ENCODE measurements at places on chromosomes 6 and 20.

- no peak for DNase-seq
These were observed 306.8 kb upstream of the CNR1 start for GRCh38 chr6:88472851-88473525.

DNA sequence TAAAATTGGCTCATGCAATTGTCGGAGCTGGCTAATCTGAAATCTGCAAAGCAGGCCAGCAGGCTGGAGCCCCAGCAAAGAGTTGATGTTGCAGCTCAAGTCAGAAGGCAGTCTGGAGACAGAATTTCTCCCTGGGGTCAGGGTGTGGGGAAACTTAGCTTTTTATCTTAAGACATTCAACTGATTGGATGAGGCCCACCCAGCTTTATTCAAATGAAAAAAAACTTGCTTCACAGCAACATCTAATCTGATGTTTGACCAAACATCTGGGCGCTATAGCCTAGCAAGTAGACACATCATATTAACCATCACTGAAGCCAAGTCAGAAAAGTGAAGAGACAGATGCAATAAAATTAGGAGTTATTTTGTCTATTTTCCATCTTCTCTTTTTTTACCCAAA lies 108.8 kb upstream of the CCDC28A start:
- DNase-seq, result no peak

DNA sequence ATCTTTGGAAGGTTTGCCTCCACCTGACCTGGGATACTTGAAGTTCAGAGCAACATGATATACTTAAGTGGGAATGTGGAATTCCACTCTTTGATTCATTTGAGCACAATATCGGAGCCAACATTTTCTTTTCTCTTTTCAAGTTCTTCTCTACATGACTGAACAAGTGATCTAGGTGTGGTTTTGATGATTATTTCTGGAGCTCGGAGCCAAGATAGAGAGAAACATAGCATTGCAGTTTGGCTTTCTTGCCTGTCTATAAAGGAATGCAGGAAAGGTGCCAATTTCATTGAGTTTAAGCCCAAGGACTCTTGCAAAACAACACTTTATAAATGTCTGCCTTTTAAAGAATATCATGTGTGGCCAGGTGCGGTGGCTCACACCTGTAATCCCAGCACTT lies 124.2 kb upstream of the FAM83B start:
- no peak for DNase-seq

DNA sequence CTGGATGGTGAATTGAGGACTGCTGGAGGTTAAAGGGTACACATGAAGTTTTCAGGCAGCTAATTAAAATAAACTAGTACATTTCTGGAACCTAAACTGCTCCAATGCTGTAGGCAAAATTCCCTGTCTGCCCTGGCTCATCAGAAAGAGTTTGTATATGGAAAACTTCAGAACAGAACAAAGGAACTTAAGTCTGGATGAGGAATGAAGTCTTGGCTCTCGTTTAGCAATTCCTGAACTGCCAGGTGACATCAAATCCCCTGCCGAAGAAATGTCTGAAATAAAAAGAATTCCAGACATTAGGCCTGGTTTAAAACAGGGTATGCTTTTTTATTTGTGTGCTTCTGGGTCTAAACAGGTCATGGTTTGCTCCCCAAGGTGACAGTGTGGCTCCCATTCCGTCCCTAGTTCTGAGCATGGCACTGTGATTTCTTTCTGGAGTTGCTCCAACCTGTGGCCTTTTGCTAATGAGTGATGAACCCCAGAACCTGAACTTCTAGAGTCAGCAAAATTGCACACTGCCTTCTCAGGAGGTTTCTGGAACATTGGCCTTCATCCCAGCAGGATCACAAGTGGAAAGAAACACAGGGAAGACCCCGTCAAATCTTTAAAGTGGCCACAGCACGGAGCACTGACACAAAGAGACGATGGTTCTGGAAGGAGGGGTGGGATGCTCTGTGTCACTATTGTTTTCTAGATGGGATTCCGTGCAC lies 129.4 kb upstream of the NAA20 start:
- DNase-seq, result no peak

GRCh38 chr6:3725145-3726047 lies 26.1 kb downstream of the PXDC1 start:
- no peak for DNase-seq

DNA sequence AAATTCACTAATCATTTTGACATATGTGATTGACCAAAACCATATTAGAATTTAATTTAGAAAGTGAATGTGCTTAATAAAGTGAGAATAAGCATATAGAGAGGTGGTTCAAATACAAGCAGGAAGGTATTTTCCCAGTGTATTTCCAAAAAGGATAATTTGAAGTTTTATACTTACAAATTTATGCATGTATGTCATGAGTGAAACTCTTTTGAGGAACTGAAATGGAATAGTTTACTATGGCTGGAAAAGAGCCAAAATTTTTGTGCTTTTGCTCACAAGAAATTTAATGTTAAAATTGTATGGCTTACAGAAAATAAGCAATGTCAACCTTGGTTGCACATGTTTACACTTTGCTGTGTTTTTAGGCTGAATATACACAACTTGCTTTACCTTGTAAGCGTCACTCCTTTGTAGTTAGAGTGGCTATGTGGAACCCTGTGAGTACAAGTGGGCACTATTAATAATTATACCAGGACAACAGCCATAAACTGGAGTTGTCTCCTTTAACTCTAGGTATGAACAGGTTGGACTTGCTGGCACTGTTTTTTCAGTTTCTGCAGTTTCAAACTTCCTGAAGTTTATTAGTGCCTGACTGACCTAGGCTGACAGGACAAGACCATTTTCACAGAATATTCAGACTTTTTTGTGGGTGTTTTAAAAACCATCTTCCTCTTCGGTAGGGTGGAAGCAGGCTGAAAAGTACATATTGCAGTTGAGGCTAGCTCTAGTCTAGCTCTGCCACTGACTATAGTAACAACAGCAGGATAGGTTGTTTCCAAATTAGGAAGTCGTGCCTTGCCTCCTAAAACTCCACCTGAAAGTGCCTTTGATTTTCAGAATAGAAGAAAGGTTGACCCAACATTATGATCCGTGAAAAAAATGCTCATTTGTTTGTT lies 6.0 kb downstream of the AFDN start:
- no peak for DNase-seq

DNA sequence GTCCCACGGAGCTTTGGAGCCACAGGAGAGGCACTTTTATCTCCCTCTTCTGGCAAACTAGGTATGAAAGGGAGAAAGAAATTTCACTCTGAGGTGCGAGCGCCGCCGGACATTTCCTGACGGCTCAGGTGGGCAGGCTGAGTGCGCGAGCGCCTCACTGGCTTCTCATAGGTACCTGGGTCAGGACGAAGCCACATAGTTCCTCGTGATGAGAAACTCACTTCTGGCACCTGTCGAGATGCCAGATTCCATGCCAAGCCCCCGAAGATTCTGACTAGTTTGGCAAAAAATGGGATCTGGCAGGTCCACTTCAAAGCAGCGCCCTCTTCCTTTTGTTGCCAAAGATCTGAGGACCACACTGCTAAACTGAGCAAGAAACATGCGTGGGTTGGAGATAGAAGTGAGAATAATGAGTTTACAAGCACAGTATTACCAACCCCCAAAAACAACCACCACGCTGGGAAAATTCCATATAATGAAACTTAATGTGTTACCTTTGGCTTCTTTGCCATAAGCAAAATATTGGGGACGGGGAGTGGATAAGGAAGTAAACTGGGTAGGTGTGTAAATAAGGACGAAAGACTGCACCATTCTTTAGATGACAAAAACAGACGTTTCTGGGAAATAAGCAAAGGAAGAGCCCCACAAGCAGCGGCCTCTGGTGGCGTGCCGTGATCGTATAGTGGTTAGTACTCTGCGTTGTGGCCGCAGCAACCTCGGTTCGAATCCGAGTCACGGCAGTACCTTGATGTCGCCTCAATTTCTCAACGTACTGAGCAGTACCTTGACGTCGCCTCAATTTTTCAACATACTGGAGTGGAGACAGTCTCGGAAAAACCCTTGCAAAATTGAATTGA lies 89.8 kb upstream of the PRSS16 start:
- DNase-seq, result no peak

- DNase-seq, result no peak
These were observed 93.2 kb downstream of the NKAIN2 start for GRCh38 chr6:123896869-123897268.

GRCh38 chr6:154758125-154758524 lies 24.9 kb downstream of the SCAF8 start:
- DNase-seq, result no peak

DNA sequence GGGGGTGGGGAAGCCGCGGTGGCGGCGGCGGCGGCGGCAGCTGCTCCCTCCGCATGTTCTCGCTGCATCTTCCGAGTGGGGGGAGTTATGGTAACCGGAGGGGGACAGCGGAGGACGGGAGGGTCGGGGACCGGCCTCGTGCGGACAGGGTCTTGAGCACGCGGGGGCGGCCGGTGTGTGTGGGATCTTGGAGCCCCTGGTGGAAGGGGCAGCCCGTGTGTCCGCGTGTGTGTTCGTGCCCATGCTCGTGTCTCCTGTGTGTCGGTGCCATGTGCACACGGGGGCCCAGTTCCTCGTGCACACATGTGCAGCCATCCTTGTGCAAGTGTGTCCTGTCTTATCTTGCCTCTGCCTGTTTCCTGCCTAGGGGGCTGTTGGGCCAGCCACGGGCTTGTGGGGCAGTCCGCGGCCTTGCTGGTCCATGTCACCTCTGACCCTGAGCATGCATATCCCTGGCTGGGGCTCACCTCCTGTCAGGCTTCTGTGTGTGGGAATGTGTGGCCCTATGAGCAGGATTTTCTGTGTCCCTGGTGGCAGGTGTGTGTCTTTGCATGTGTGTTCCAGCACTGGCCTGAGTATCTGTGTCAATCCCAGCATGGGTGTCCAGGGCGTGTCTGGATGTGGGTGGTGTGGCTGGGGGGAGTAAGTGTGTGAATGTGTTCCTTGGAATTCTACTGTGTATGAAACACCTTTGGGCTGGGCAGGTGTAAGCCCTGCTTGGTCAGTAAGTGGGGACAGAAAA lies 8.5 kb downstream of the SYNGAP1 start:
- peak; percentile 14 for DNase-seq

DNA sequence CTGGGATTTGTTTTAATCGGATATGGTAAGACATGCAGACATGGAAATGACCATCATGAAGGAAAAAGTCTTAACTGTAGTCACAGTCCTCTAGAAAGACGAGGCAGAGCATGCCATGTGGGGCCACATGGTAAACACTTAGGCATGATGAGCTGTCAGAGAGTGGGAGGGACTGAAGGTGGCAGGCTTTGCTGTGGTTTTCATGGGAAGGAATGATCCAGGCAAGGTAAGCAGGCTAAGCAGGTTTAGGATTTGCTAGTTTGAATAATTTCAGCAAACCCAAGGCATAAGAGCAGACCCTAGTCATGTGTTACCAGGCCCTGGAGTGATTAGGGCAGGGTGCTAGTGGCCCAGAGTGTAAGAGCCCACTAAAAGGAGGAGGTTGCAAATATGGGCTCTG lies 47.2 kb upstream of the STMND1 start:
- no peak for DNase-seq

DNA sequence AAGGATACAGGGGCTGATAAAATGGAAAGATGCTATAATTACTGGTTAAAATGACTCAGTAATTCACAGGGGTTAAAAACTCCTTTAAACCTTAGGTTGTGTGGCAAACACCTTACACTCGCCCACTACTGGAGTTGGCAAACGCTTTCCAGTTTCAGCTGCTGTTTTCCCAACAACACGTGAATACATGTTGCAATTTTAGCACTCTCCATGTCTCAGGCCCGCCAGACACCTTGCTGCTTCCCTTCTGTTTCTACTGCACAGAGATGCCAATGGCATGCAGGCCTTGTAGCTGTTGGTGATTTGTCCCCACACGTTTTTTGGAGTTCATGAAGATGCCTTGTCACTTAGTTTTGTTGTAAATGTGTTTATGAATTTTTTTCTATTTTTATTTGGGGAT lies 5.3 kb upstream of the TTPAL start:
- no peak for DNase-seq

DNA sequence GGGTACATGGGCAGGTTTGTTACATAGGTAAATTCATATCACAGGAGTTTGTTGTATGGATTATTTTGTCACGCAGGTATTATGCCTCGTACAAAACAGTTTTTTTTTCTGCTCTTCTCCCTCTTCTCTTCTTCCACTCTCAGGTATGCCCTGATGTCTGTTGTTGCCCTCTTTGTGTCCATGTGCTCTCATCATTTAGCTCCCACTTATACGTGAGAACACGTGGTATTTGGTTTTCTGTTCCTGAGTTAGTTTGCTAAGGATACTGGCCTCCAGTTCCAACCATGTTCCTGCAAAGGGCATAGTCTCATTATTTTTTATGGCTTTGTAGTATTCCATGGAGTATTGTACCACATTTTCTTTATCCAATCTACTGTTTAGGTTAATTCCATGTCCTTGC lies 65.7 kb downstream of the UNC5CL start:
- no peak for DNase-seq

DNA sequence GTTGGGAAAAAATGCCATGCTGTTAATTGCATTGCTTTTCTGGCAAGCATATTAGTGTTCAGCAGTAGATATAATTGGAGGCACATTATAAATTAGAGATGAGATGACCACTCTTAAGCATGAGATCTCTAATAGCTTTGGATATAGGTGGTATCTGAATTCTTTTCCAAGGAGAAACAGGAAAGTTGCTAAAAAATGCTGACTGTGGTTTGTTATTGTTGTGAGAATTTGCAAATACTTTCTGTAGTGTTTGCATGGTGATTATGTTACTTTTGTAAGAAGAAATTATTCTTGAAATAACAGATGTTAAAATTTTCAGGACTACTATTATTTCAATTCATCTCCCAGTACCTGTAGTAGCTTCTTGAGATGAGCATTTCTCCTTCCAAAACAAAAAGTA lies 225.2 kb downstream of the TBC1D7 start:
- DNase-seq, result no peak

DNA sequence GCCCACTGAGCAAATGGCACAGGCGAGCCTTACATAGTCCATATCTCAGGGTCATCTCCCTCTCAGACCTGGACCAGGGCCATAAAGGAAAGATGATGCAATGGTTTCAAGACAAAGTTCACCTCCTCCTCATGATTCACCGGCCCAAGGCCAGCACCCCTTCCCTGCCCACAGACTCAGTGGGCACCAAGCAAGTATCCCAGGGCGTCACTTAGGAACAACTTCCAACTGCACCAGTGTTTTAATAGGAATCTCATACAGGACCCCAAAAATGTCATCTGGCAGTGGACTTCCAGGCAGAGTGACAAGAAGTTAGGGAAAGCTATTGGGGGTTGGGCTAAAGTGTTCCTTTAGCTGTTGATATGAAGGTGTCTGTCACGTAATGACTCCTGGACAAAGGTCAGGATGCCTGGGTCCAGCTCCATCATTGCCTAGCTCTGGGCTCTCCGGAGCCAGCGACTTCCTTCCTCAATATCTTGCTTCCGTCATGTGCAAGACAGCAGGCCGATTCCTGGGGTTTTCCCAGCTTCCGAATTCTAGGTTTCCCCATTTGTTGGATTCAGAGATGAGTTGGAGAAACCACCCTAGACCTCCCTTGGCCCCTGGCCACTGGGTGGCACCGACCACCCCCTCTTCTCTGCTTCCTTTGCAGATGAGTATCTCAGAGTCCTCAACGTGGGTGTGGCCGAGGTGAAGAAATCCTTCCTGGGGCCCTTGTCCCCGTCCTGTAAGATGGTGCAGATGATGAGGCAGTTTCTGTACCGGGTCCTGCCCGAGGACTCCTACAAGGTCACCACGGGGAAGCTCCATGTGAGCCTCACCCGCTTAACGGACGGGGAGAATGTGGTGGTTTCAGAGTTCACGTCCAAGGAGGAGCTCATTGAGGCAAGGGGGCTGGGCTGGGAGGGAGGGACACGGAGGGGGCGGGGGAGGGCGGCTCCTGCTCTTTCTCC lies 21.1 kb downstream of the PNPLA1 start:
- DNase-seq, result no peak

- no peak for DNase-seq
These were observed 14.4 kb downstream of the SRPK1 start for GRCh38 chr6:35906499-35906846.

- no peak for DNase-seq
These were observed 15.9 kb upstream of the WFDC11 start for GRCh38 chr20:45685896-45686295.

All from SHP77 treated with DMSO at 0.1 percent for 48 hours (cell line).